ENCODE measurements at places on chromosomes 6 and 20.

DNA sequence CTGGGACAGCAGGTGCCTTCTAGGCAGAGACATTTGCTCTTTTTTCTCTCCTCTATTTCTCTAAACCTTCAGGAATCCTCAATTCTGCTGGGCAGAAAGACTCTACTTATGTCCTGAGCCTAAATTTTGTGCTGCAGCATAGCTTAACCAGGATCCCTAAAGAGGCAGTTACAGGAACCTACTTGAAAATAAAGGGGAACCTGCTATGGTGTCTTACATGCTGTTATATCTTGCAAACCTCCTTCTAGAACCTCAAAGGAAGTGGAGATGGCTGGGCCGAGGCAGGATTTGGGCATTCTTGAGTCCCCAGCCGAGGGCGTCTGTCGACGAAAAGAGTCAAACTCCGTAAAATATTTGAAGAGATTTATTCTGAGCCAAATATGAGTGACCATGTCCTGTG lies 17.1 kb upstream of the GMNN start:
- DNase-seq = peak; percentile 53

- DNase-seq = no peak
These were observed 46.4 kb downstream of the PSMG4 start for GRCh38 chr6:3305216-3305565.

DNA sequence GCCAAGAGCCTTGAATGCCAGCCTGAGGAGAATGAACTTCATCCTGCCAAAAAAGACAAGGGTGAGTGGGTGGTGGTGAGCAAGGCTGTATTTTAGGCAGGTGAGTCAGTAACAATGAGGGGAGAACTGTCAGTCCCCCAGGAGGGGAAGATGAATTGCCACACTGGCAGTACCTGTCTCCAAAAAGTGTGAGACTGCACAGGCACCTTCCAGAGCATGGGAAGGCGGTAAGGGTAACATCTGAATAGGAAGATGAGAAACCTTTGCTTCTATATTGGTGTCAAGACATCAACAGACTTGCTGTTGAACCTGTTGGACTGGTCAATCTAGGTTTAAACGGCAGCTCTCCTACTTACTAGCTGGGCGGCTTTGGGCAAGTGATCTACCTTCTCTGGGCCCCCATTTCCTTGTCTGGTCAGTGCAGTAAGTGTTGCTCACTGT lies 30.9 kb downstream of the STK35 start:
- no peak for DNase-seq

DNA sequence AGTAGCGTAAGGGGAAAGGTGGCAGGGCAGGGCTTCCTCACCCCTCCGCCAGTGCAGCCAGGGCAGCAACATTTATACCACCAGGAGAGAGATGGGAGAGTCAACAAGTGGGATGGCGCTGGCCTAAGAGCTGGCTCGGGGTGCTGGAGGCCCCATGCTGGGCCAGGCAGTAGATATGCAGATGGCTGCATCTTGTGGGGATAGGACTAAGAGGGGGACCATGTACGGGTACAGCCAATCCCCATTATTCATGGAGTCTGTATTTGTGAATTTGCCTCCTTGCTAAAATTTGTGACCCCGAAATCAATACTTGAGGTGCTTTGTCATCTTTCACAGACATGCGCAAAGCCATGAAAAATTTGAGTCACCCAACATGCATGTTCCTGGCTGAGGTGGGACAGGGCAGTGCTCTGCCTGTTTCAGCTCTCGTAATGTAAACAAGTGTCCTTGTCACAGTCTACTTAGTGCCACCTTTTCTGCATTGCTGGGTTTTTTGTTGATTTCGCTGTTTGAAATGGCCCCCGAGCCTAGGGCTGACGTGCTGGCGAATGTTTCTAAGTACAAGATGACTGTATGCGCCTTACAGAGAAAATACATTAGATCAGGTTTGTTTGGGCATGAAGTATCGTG lies 27.5 kb upstream of the TAF8 start:
- DNase-seq = no peak

DNA sequence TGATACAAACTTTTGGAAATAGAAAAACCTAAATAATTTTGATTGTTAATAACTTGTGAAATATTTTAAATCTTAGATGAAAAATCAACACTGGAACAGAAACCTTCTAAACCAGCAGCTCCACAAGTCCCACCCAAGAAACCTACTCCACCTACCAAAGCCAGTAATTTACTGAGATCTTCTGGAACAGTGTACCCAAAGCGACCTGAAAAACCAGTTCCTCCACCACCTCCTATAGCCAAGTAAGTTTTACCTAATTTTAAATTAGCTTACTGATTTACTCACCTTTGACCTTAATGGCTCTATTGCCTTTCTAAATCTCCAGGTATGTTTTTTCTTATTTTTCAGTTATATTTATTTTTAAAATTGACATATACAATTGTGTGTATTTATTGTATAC lies 102.6 kb upstream of the ADGRF4 start:
- no peak for DNase-seq

GRCh38 chr6:5464099-5464885 lies 203.0 kb downstream of the FARS2 start:
- DNase-seq = no peak

DNA sequence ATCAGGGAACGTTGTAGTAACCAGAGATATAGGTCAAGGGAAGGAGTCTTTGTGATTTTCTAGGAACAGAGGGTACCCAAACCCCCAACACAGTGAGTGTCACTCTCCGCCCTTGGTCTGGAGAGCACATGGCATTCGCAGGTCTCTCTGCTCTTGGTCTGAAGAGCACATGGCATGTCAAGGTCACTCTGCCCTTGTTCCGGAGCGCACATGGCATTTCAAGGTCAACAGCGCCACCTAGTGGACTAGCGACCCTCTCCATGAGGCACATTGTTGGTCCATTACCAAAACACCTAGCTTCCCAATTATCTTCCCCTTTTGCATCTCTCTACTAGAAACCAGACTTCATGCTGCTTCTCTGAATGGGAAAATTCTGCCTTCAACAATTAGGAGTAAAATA lies 260.0 kb downstream of the C6orf118 start:
- no peak for DNase-seq

DNA sequence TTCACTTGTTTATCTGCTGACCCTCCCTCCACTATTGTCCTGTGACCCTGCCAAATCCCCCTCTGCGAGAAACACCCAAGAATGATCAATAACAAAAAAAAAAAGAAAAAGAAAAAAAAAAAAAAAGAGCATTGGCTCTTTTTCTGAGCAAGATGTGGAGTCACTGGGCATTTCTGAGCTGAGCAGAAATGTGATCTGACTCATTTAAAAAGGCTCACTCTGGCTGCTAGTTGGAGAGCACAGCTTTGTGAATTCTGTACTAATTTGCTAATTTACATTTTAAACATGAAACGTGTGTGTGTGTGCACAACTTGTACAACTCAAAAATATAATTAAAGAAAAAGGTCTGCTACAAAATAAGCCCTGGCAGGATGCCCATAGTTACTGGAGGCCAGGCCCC lies 20.2 kb downstream of the SCML4 start:
- no peak for DNase-seq

GRCh38 chr6:46676604-46677313 lies 10.9 kb upstream of the TDRD6 start:
- DNase-seq = no peak

- no peak for DNase-seq
These were observed 29.9 kb downstream of the MRS2 start for GRCh38 chr6:24432611-24433010.

DNA sequence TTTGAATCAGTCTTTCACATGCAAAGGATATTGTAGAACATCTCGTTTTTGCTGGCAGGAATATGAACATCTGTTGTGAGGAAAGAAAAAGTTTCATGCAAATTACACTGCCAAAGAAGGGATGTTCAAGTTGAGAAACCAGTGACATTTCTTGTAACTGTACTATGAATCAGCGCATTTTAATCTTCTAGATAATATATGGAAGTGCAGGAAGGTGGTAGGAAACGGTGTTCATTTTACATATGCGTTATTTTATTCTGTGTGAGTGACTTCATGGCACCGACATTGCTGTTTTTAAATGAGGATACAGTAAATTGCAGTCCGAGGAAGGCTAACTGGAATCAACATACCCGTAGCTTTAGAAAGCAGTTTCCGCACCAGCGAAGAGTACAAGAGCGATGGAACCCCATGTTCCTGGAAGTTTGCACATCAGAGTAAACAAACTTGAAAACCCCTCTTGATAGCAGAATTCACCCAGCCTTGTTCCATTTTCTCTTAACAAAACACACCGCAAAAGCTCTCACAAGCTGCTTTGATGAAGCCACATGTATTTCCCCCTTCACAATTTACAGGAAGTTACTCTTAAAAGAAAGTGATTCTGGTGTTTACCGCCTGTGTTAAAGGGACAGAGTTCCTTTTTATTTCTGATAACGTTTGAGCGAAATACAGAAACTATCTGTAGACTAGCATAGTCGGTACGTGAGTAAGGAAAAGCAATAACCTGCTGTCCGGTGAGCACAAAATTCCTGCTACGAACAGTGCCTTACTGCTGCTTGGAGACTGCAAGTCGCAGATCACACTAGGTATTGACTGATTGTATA lies 11.5 kb downstream of the PRDM1 start:
- peak; percentile 69 for DNase-seq
